Vagina (tissue), 2 donors: ENCODE measurements at places on chromosomes 3 and 15. TPM values are rescaled to one million over a fixed set of nuclear protein-coding genes. Genes with fewer than 3 reads are reported as not detected.

- no peak for DNase-seq
These were observed 12.6 kb downstream of the IL12A start for GRCh38 chr3:160001148-160001760.

GRCh38 chr15:100531204-100531603, 2.5 kb upstream of the CERS3 start:
- DNase-seq: no peak

The PARP15 gene
- total RNA-seq: 5.9 TPM

The TKT gene
- total RNA-seq: 423 TPM

The PTH1R gene
- 13.0 TPM for total RNA-seq

The BLM gene
- total RNA-seq: 1.7 TPM

The PCLAF gene
- total RNA-seq: 8.1 TPM

The TMCO5A gene
- total RNA-seq: not detected

The FAM174B gene
- 4.9 TPM for total RNA-seq

The PSTPIP1 gene
- 13.3 TPM for total RNA-seq

The FAM3D gene
- 13.5 TPM for total RNA-seq

- DNase-seq: no peak
These were observed 985 bp downstream of the TRPC1 start for GRCh38 chr3:142724682-142725356.

The GCSAM gene
- total RNA-seq: 1.5 TPM

DNA sequence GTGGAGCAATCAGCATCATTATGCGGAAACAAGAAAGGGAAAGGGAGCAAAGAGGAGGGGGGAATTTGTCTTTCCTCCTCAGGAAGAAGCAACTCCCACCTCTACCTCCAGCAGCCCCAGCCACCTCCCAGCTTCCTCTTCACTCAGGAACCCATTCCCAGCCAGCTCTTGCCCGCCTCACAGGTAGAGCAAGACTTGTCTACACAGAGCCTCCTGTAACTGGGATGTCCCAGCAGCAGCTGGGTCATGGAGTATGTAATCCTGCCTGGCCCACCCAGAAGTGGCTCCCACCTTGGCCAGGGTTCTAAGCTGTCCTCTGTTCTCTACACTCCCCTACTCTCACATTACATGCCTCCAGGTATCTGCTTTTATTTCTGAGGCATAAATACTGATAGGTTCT, 14.0 kb downstream of the IGDCC3 start:
- DNase-seq: no peak

DNA sequence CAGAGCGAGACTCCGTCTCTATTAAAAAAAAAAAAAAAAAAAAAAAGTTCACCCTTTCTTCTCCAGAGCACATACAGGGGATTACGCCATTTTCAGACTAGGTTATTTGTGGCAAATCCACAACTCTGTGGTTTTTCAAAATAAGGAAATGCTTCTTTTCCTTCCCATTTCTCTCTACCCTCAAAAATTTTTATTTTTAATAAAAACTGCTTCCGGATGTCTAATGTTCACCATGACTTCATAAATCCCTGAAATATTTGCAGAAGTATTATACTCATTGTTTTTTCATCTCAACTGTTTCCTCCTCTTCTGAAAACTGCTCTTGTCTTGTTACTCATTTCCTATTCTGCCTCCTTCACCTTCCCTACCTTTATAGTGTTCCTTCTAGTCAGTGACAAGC, 45.0 kb upstream of the SLC12A8 start:
- no peak for DNase-seq

The CLDN16 gene
- 0.49 TPM for total RNA-seq

- DNase-seq: no peak
These were observed 9.7 kb upstream of the TBL1XR1 start for GRCh38 chr3:177206936-177207335.

GRCh38 chr15:83973816-83974215, 261.8 kb upstream of the GOLGA6L4 start:
- DNase-seq: no peak

The POLQ gene
- 2.5 TPM for total RNA-seq

GRCh38 chr3:136852180-136852579, 9.8 kb upstream of the NCK1 start:
- no peak for DNase-seq

The ATP8B4 gene
- 9.8 TPM for total RNA-seq

DNA sequence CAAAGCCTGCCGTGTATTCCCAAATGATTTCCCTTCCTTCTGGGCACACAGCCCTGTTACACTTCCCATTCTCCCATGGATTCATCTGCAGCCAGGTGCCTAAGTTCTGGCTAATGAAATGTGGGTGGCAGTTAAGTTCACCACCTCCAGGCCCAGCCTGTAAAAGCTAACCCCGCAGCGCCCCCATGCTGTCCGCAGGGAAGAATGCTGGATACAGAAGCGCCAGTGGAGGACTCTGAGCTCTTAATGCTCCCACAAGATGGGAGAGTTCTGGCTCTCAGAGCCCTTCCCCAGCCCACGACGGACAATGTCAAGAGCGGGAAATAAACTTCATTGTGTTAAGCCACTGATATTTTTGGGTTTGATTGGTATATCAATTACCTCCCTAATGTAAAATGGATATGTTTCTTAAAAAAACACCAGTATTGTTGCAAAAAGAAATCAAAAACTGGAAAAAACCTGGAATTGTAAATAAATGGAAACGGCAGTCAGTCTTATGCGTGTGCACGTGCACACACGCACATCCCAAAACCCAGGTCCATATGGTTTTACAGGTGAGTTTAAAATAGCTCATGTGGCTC, 37.7 kb upstream of the FGD5 start:
- DNase-seq: no peak

DNA sequence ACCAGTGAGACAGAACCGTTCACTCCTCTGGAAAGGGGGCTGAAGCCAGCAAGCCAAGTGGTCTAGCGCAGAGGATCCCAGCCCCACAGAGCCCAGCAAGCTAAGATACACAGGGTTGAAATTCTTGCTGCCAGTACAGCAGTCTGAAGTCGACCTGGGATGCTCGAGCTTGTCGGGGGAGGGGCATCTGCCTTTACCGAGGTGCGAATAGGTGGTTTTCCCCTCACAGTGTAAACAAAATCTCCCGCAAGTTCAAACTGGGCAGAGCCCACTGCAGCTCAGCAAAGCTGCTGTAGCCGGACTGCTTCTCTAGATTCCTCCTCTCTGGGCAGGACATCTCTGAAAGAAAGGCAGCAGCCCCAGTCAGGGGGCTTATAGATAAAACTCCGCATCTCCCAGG, 11.4 kb downstream of the CEP97 start:
- DNase-seq: no peak

DNA sequence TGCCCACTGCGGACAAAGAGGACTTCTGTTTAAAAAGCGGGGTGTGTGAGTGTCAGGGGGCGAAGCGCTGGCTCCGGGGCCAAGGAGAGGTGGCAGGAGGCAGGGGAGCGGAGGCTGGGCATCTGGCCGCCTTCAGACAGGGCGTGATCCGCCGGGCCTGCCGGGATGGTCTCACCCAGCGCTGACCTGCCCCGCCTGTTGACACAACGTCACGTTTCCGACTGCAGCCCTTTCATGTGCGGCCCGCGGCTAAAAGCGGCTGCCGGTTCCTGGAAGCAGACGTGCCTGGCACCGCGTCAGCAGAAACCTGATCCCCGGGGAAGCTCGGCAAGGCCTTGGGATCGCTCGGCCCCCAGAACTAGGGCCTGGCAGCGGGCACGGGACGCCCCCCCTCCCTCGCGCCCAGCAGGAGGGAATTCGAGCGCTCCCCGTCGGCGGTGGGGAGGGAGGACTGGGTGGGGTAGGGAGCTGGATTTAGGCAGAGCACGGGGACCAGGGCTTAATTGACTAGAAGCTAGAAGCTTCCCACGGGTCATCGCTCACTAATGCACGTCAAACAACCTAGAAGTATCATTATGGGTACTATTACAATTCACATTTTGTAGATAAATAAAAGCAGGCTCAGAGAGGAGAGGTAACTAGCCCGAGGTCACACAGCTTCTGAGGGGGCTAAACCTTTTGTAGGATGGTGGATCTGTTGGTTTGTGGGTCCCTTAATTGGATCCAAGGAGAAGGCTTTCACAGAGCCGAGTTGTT, 7.7 kb downstream of the BHLHE40 start:
- no peak for DNase-seq

DNA sequence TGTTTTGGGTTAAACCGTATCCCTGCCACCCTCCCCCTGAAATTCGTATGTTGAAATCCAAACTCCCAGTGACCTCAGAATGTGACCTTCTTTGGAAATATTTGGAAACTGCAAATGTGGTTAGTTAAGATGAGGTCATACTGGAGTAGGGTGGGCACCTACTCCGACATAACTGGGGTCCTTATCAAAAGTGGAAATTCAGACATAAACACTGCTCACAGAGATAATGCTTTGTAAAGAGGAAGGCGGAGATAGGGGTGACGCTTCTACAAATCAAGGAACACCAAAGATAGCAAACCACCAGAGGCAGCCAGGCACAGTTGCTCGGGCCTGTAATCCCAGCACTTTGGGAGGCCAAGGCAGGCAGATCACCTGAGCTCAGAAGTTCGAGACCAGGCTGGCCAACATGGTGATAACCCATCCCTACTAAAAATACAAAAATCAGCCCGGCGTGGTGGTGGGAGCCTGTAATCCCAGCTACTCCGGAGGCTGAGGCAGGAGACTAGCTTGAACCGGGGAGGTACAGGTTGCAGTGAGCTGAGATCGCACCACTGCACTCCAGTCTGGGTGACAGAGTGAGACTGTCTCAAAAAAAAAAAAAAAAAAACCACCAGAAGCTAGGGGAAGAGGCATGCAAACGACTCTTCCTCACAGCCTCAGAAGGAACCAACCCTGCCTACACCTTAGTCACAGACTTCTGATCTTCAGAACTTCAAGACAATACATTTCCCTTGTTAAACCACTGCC, 51.1 kb upstream of the CHD2 start:
- DNase-seq: no peak

- DNase-seq: no peak
These were observed 15.3 kb upstream of the PHC3 start for GRCh38 chr3:170196833-170197232.

- no peak for DNase-seq
These were observed 24.0 kb upstream of the SLC6A6 start for GRCh38 chr3:14378415-14378814.

DNA sequence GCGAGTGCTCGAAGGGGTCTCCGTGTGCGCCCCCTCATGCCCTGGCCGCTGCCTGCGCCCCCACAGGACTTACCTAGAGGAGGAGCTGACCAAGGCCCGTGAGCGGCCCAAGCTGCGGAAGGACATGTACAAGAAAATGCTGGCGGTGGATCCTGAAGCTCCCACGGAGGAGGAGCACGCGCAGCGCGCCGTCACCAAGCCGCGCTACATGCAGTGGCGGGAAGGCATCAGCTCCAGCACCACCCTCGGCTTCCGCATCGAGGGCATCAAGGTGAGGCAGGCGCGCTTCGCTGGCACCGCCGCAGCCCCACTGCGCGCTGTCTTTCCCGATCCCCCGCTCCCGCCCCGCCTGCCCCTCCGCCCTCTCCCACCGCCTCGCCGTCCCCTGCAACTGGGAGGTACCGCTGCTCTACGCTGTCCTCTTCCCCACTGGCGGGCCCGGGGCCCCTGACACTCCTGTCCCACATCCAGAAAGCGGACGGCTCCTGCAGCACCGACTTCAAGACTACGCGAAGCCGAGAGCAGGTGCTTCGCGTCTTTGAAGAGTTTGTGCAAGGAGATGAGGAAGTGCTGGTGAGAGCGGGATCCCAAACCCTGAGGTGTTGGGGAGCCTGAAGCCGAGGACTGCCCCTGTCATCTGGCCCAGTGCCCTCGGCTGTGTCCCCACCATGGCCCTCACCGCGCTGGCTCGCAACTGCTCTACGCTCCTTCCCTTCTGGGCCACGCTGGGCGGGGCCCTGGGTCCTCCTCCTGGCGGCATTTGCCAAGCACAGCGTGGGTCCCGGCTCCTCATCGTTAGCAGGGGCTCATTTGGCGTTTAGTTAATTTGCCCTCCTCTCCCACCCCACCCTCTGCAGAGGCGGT, 8.5 kb downstream of the ITPKA start:
- no peak for DNase-seq

The CCRL2 gene
- not detected for total RNA-seq

DNA sequence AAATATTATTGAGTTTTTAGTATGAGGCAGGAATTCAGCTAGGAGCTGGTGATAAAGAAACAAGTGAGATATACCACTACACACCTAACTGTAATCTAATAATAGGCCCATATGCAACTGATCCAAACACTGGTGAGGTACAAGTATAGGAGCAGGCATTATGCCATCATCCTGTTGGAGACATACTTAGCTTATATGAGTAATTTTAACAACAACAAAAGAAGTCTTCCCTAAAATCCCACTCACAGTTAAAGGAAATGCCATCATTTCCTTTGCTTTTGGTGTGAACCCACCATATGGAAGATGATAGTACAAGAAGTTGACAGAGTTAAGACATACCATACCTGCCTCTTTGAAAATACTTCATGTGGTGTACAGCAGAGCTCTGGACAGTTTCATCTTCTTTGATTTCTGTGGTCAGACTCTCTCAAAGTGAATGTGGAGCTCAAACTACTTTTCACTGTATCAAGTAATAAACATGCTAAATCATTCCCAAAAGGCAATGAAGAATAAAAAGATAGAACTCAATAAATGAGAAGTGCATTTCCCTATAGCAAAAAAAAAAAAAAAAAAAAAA, 85.5 kb downstream of the CD200R1L start:
- DNase-seq: no peak

- DNase-seq: no peak
These were observed 57.9 kb downstream of the B3GNT5 start for GRCh38 chr3:183310936-183311335.
